DMS 273 treated with DMSO at 0.1 percent for 48 hours (cell line): ENCODE measurements at places on chromosomes 2 and 18.

- no peak for DNase-seq
Observed at GRCh38 chr2:217787160-217787877, 215.5 kb downstream of the TNS1 start.

DNA sequence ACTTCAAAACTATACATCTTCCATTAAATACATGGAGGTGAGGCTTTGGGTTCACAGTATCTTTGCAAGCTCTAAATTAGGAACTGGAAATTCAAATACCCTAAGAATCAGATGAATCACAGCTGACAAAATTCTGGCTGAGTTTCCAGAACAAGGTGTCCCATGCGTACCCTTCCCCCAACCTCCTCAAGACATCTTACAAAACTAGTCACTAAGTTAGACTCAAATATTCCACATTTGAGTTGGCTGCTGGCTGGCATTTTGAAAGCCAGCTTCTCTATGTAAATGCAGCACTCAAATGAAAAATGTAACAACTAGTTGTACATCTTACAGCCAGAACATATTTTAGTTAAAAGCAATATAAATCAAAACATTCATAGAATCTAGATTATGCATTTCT lies 131.0 kb upstream of the ARL5A start:
- no peak for DNase-seq

DNA sequence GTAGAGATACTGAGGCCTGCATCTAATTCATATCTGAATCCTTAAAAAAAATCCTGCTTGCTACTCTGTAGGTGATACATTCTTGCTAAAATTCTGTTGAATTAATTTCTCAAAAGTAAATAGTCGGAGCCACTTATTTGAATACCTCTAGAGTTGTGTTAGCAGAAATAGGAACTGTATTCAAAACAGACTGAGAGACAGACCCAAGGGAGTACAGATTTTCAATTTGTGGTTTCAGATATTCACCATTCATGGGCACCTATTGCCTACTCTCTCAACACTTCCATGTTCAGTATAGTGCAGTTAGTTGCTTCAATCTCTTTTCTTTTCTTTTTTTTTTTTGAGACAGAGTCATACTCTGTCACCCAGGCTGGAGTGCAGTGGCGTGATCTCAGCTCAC lies 46.6 kb upstream of the CTLA4 start:
- no peak for DNase-seq

DNA sequence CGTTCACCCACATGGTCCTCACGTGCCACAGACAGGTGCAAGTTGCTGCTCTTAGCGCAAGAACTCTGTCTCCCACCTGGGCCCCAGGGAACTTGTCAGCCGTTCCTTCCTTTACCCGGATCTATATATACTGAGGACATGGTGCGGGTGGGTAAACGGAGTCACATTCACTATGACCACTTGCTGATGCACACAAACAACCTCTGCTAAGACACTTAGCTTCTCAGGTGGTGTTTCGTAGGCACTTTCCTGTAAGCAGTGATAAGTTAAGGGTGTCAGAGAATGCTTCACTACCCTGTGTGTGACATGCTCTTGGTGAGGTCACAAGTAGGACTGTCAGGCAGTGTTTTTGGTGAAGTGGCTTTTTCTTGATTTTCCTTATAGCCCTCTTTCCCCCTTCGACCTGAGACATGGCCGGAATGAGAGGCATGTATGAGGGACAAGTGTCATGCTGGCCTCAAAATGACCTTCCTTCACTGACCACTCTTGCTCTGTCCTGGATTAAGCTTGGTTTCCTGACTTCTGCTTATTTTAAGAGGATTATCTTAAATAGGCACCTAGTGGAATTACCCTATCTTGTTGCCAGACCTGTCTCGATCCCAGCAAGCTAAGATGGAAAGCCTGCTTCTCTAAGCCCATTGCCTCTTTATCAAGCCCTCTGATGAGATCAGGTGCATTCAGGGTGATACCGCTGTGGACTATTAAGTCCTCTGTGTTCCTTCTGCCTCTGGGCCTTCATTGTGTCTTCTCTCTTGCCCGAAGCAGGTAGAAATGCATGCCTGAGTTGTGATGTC lies 97.1 kb upstream of the CELF4 start:
- no peak for DNase-seq

DNA sequence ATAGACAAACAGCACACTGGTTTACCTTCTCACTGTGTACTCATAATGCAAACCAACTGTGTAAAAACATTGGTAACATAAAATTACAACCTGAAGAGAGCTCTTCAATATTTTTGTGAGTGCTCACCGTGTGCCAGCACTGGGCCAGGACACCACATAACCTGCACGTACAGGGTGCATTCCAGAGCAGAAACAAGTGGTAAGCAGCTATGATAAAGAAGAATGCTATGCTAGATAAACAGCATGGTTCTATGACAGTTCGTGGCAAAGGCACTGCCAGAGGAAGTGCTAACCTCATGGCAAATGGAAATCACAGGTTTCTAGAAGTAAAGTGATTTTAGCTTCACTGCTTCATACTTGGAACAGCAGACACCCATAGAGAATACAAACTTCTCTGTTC lies 343.5 kb downstream of the MTX2 start:
- no peak for DNase-seq

- no peak for DNase-seq
Observed at GRCh38 chr2:178863856-178864620, 56.8 kb upstream of the TTN start.

DNA sequence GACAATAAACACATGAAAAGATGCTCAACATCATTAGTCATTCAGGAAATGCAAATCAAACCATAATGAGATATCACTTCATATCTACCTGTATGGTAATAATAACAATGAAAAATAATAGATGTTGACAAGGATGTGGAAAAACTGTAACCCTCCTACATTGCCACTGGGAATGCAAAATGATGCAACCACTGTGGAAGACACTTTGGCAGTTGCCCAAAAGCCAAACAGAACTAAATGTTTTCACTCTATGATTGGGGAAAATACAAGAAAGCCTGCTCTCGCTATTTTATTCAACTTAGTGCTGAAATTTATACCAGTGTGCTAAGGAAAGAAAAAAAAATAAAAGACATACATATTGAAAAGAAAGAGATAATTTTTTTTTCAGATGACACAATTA lies 934.5 kb downstream of the CNTNAP5 start:
- no peak for DNase-seq

- DNase-seq: no peak
Observed at GRCh38 chr2:37829202-37829601, 95.9 kb upstream of the RMDN2 start.

GRCh38 chr2:203683932-203684556 lies 22.4 kb upstream of the CD28 start:
- no peak for DNase-seq

GRCh38 chr2:229646186-229646723 lies 68.1 kb downstream of the DNER start:
- DNase-seq: no peak

- no peak for DNase-seq
Observed at GRCh38 chr2:142714600-142714999, 162.9 kb upstream of the KYNU start.

DNA sequence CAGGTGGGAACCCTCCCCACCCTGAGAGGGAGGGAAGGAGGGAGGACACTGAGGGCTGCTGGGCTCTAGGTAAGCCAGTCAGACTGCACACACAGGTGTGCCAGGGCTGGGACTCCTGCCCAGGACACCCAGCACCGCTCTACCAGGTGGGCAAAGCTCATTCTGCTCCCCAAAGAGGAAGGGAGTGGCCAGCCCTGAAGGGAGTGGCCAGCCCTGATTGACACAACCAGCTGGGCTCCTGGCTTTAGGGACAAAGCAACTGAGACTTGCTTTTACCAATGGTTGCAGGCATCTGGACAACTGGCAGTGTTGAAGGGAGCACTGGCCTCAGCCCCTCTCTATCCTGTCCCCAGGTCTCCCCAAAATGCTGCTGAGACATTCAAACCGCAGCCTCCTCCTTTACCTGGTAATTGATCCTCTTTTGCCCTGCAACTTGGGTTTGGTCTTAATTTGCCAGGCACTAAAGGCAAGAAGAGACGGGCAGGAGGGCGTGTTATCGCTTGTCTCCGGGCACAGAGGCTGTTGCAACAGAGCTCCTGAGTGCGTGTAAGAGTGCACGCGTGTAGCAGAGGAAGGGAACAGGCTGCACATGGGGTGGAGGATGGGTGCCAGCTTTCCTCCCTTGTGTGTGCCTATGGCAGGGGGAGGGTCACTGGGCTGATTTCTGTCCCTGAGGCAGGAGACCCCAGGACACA lies 14.5 kb upstream of the FOSL2 start:
- DNase-seq: no peak
